Immature natural killer cell (primary cell): ENCODE measurements at places on chromosomes 1 and 21. TPM values are rescaled to one million over a fixed set of nuclear protein-coding genes. Genes with fewer than 3 reads are reported as not detected.

TCEA3 gene
- polyA plus RNA-seq: 0.71 TPM

C4BPA gene
- polyA plus RNA-seq: not detected

WDR3 gene
- 11.8 TPM for polyA plus RNA-seq

COL11A1 gene
- not detected for polyA plus RNA-seq

PCAT6 gene
- not detected for polyA plus RNA-seq

PCSK9 gene
- polyA plus RNA-seq: not detected

TMEM81 gene
- polyA plus RNA-seq: 0.24 TPM

NCDN gene
- 4.1 TPM for polyA plus RNA-seq

GPR157 gene
- 0.36 TPM for polyA plus RNA-seq

SYPL2 gene
- not detected for polyA plus RNA-seq

OR11L1 gene
- not detected for polyA plus RNA-seq

PTPRC gene
- 1,000 TPM for polyA plus RNA-seq

FNDC7 gene
- not detected for polyA plus RNA-seq

HCRTR1 gene
- not detected for polyA plus RNA-seq

SFN gene
- not detected for polyA plus RNA-seq

KRTAP15-1 gene
- not detected for polyA plus RNA-seq

OR2T11 gene
- polyA plus RNA-seq: not detected

NUP210L gene
- polyA plus RNA-seq: not detected

OR10T2 gene
- polyA plus RNA-seq: not detected

ANKRD45 gene
- not detected for polyA plus RNA-seq

RCAN1 gene
- 14.2 TPM for polyA plus RNA-seq

LCE1F gene
- polyA plus RNA-seq: not detected

PRR9 gene
- polyA plus RNA-seq: not detected

CRABP2 gene
- polyA plus RNA-seq: not detected

IGSF9 gene
- not detected for polyA plus RNA-seq

FNDC5 gene
- polyA plus RNA-seq: not detected

MAP3K21 gene
- 0.09 TPM for polyA plus RNA-seq

CLDN8 gene
- not detected for polyA plus RNA-seq

IL10RB gene
- 46.9 TPM for polyA plus RNA-seq

CALML6 gene
- not detected for polyA plus RNA-seq

IGSF3 gene
- polyA plus RNA-seq: not detected

COL24A1 gene
- not detected for polyA plus RNA-seq

MIXL1 gene
- polyA plus RNA-seq: not detected

TNFRSF4 gene
- 16.3 TPM for polyA plus RNA-seq

LCE1E gene
- not detected for polyA plus RNA-seq

CACNA1S gene
- polyA plus RNA-seq: not detected

AUNIP gene
- not detected for polyA plus RNA-seq

CSRP1 gene
- polyA plus RNA-seq: 72.9 TPM

AIRE gene
- not detected for polyA plus RNA-seq

RYR2 gene
- polyA plus RNA-seq: 0.18 TPM

AKNAD1 gene
- not detected for polyA plus RNA-seq

GRHL3 gene
- polyA plus RNA-seq: not detected

CELA3A gene
- not detected for polyA plus RNA-seq

NGF gene
- not detected for polyA plus RNA-seq

ADGRL2 gene
- polyA plus RNA-seq: not detected

LMOD1 gene
- not detected for polyA plus RNA-seq

FAM167B gene
- polyA plus RNA-seq: not detected

SMPDL3B gene
- polyA plus RNA-seq: not detected

MSH4 gene
- polyA plus RNA-seq: not detected

CELA2A gene
- polyA plus RNA-seq: not detected

CLIC6 gene
- polyA plus RNA-seq: not detected

OR2L8 gene
- not detected for polyA plus RNA-seq
